Tongue (tissue), 3 donors: ENCODE measurements at places on chromosomes 16 and 17. TPM values are rescaled to one million over a fixed set of nuclear protein-coding genes. Genes with fewer than 3 reads are reported as not detected.

DNA sequence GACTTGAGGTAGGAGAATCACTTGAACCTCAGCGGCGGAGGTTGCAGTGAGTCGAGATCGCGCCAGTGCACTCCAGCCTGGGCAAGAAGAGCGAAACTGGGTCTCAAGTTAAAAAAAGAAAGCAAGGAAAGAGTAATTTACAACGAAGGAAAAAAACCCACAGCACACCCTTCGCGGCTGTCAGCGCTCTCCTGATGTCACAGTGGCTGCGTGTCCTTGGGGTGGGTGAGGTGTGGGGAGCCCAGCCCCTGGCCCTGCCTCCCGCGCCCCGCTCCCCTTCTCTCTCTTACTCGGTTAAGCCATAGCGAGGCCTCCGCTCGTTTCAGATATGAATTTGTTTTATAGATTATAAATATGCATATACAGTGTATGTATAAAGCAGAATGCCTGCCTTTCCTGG lies 740 bp upstream of the JPT2 start:
- no peak for DNase-seq

FOXC2 gene
- 1.0 TPM for total RNA-seq

DNA sequence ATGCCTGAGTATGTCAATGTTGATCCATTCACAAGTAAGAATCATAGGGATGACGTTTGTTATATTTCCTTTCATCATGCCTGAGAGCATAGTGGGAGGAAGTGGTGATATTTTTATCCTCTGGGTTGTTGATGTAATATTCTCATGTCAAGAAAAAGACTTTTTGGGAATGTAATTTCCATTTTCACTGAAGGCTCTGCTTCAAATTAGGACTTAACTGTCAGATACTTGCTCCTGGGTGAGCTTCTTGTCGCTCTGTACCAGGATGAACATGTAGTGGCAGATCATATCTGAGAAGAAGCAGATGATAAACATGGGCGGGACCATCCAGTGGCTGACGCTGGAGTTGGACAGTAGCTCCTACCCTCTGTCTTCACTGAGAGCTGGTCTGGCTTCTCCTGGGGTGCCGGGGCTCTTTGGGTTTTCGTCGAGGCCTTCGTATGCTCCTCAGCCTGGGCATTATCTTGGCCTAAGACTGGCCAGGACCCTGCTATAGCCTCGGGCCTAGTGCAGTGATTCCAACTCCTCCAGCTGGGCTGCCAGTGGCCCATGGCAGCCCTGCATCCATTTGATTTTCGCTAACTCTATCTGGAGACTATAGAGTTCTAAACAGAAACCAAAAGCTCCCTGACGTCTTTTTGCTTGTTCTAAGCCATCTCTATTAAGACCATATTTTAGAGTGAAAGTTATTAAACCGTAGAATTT lies 19.7 kb downstream of the CYB5B start:
- no peak for DNase-seq

TSNAXIP1 gene
- 1.1 TPM for total RNA-seq

DNA sequence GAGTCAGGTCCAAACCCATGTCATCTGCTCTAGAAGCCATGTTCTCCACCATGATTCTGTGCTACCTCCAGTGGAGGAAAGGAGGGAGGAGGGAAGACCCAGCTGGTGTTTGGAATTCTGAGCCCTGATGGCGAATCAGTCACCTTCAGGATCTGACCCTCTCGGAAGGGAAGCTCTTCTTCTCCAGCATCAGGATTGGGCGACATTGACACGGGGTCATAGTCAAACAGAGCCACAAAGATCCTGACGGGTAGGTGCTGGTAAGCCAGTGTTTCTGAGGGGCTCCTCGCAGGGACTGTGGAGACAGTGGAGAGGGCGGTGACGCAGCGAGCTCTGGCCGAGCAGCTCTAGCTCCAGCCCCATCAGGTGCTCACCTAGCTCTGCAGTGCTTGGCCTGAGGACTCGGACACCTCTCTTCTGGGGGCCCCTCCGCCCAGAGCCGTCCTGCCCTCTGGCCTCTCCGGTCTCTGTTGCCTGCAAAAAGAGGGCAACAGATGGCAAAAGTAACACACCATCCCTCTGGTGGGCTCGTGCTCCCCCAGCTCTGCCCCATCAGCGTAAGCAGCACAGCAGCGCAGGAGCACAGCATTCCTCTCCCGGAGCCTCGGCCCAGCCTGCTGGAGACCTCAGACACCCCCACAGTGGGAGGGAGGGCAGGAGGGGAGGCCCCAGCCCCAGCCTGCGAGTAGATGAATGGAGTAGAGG lies 21.0 kb downstream of the TSPOAP1 start:
- DNase-seq = no peak

MYO15A gene
- total RNA-seq = 0.21 TPM

PRKCA gene
- 8.0 TPM for total RNA-seq
